CD8-positive, alpha-beta memory T cell (primary cell): ENCODE measurements at places on chromosomes 1 and 21.

DNA sequence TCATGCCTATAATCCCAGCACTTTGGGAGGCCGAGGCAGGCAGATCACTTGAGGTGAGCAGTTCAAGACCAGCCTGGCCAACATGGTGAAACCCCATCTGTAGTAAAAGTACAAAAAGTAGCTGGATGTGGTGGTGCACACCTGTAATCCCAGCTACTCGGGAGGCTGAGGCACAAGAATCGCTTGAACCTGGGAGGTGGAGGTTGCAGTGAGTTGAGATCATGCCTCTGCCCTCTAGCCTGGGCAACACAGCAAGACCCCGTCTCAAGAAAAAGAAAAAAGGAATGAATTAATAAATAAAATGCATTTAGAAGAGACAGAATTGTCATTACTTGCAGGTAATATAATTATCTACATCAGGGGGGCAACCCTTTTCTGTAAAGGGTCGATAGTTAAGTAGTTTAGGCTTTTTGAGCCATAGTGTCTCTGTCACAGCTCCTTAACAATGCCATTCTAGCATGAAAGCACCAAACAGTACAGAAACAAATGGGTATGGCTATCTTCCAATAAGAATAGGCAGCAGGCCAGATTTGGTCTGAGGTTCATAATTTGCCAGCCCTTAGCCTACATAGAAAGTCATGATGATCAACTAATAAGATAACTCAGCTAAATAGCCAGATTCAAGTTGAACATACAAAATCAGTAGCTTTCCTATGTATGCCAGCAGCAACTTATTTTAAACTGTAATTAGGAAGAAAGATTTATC, 56.8 kb downstream of the RPRD2 start:
- DNase-seq = no peak
- H3K4me1 ChIP-seq = no peaks in the 10 kb centered on the region
- no peak overlapping the region for H3K27ac ChIP-seq
- peaks cover 4% of the 10 kb centered on the region for H3K36me3 ChIP-seq
- no peaks in the 10 kb centered on the region for H3K27me3 ChIP-seq

GRCh38 chr1:231183639-231184590, 22.1 kb downstream of the TRIM67 start:
- H3K27ac ChIP-seq = no peak overlapping the region
- no peak overlapping the region for H3K4me3 ChIP-seq
- no peaks in the 10 kb centered on the region for H3K27me3 ChIP-seq
- no peak for DNase-seq
- no peaks in the 10 kb centered on the region for H3K36me3 ChIP-seq
- H3K4me1 ChIP-seq = no peaks in the 10 kb centered on the region

- H3K4me1 ChIP-seq = peaks cover 29% of the 10 kb centered on the region
- no peak for DNase-seq
- H3K27ac ChIP-seq = no peak overlapping the region
- no peaks in the 10 kb centered on the region for H3K36me3 ChIP-seq
- no peak overlapping the region for H3K4me3 ChIP-seq
Observed at GRCh38 chr1:182617734-182618351, 13.7 kb upstream of the RGS16 start.

GRCh38 chr21:46211786-46212720, 16.5 kb downstream of the LSS start:
- H3K27ac ChIP-seq = no peak overlapping the region
- DNase-seq = no peak
- H3K4me3 ChIP-seq = no peak overlapping the region
- no peaks in the 10 kb centered on the region for H3K27me3 ChIP-seq
- no peaks in the 10 kb centered on the region for H3K36me3 ChIP-seq

GRCh38 chr1:206589206-206589605, 23.1 kb downstream of the EIF2D start:
- H3K27me3 ChIP-seq = no peaks in the 10 kb centered on the region
- no peak overlapping the region for H3K4me3 ChIP-seq
- H3K27ac ChIP-seq = no peak overlapping the region
- H3K4me1 ChIP-seq = peaks cover 13% of the 10 kb centered on the region
- no peak for DNase-seq
- peaks cover 53% of the 10 kb centered on the region for H3K36me3 ChIP-seq

DNA sequence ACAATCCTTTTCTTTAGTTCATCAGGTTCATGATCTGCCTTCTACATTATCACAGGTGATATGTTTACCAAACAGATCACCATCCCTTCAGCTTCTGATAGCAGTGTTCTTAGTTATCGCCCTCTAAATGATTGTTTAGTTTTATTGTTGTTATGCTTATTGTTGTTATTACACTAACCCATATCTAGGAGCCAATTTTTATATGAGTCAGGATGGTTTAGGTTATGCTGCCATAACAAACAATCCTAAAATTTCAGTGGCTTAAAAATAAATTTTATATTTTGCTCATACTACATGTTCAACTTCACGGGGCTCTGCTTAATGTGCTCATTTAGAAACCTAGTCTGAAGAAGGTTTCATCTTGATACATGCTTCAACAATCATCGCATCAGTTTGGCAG, 4.4 kb upstream of the JUN start:
- no peak overlapping the region for H3K27ac ChIP-seq
- no peaks in the 10 kb centered on the region for H3K27me3 ChIP-seq
- peaks cover 11% of the 10 kb centered on the region for H3K4me1 ChIP-seq
- H3K36me3 ChIP-seq = no peaks in the 10 kb centered on the region
- DNase-seq = no peak
- no peak overlapping the region for H3K4me3 ChIP-seq

DNA sequence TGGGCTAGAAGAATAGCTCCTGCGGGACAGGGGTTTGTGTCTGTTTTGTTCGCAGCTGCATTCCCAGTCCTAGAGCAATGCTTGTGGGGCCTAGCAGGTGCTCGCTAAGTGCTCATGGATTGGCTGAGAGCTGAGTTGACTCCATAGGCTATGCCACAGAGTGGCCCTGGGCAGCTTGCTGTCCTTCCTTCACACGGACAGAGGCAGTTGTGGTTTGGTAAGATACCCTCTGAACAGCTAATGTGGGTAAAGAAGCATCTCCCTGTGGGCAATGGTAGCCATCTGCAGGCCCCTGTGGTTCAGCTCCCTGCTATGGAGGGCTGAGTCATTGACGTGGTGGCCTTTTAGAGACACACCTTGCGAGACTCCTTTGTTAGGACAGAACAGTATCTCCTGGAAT, 23.5 kb upstream of the LBR start:
- no peak overlapping the region for H3K27ac ChIP-seq
- DNase-seq = no peak
- H3K4me1 ChIP-seq = peaks cover 9% of the 10 kb centered on the region
- no peak overlapping the region for H3K4me3 ChIP-seq
- no peaks in the 10 kb centered on the region for H3K36me3 ChIP-seq

GRCh38 chr1:210754878-210755665, 378.9 kb downstream of the KCNH1 start:
- no peak overlapping the region for H3K27ac ChIP-seq
- no peak overlapping the region for H3K4me3 ChIP-seq
- no peaks in the 10 kb centered on the region for H3K36me3 ChIP-seq
- DNase-seq = no peak

GRCh38 chr1:210250998-210251679, 18.5 kb downstream of the SERTAD4 start:
- H3K27me3 ChIP-seq = peaks cover 15% of the 10 kb centered on the region
- no peaks in the 10 kb centered on the region for H3K36me3 ChIP-seq
- H3K27ac ChIP-seq = no peak overlapping the region
- no peaks in the 10 kb centered on the region for H3K4me1 ChIP-seq

- no peaks in the 10 kb centered on the region for H3K36me3 ChIP-seq
- peak; percentile 37 for DNase-seq
- peak overlapping the region; percentile 16 for H3K27ac ChIP-seq
- H3K4me3 ChIP-seq = peak overlapping the region; percentile 58
Observed at GRCh38 chr1:27527890-27528817, 38.2 kb upstream of the WASF2 start.

DNA sequence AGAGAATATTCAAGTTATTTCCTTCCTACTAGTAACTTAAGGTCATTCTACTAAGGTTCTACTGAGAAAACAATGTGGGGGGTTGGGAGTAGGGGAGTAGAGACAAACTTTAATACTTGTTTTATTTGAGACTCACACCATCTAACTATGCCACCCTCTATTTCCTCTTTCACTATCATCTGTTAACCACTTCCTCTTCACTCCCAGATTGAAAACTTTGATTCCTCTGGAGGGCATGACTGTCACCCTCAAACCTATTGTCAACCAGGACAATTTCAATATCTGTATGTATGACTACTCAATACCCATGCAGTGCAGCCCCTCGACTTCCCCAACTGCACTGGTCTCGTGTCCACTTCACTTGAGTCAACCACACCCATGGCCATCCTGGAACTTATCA, 165.6 kb upstream of the POGK start:
- H3K27ac ChIP-seq = no peak overlapping the region
- no peak overlapping the region for H3K4me3 ChIP-seq
- H3K36me3 ChIP-seq = no peaks in the 10 kb centered on the region
- H3K4me1 ChIP-seq = peaks cover 7% of the 10 kb centered on the region
- no peak for DNase-seq

GRCh38 chr1:198664068-198664788, 25.4 kb downstream of the PTPRC start:
- no peaks in the 10 kb centered on the region for H3K36me3 ChIP-seq
- peaks cover 89% of the 10 kb centered on the region for H3K4me1 ChIP-seq
- DNase-seq = peak; percentile 50
- peak overlapping the region; percentile 34 for H3K27ac ChIP-seq
- H3K4me3 ChIP-seq = peak overlapping the region; percentile 40

DNA sequence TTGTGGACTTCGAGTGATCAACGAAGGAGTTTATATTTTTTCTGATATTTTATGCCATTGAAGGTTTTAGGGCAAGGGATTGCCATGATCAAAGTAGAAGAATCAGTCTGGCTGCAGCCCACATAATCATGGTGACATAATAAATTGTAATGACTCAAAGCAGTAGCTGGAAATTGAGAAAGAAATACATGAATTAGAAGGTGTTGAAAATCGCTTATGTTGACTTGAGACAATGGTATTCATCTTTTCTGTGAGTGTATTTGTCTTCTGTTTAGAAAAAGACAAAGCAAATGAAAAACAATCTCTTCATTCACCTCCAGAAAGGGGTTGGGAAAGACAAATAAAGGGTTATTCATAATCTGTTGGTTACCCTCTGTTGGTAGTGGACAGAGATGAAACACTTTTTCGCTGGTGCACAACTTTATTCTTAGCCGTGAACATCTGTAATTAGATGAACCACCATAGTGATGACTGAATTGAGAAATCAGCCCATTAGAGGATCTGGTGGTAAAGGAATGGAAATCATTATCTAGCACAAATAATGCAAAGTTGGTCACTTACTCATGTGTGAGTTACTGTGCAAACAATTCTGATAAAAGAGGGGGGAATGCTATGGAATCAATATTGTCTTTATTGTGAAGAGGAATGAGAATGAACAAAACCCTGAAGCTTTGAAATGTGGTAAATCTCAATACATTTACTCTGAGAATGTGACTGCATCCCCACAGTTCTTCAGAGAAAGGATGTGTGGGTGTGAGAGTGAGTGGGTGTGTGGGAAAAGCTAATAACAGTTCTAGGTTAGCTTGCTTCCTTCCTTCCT, 121.8 kb downstream of the NTNG1 start:
- DNase-seq = no peak
- no peaks in the 10 kb centered on the region for H3K27me3 ChIP-seq
- H3K36me3 ChIP-seq = no peaks in the 10 kb centered on the region
- H3K4me3 ChIP-seq = no peak overlapping the region
- no peaks in the 10 kb centered on the region for H3K4me1 ChIP-seq

DNA sequence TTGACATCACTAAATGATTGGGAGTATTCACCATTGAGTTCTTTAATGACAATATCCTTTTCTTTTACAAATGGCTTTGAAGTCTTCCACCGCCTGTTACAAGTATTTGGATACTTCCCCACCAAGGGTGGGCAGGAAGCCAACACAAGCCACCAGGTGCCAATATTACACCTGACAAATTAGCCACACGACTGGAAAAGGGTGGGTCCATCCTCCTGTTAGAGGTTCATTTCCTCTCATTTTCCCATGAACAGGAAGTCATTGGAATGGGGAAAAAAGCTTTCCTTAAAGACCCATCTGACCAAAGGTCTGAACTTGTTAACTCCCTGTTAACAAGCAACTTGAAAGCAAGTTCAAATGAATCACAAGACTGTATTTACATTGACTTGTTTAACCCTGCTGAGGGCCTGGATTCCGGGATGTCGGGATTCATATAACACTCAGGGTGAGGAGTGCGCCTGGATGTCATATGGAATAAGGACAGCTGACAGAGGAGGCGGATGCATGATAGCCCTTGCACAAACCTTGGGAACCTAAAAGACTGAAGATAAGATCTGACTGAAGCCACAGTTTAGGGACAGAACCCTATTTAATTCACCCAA, 40.5 kb upstream of the PROX1 start:
- H3K4me3 ChIP-seq = no peak overlapping the region
- H3K4me1 ChIP-seq = no peaks in the 10 kb centered on the region
- no peaks in the 10 kb centered on the region for H3K27me3 ChIP-seq
- DNase-seq = no peak
- H3K36me3 ChIP-seq = no peaks in the 10 kb centered on the region

DNA sequence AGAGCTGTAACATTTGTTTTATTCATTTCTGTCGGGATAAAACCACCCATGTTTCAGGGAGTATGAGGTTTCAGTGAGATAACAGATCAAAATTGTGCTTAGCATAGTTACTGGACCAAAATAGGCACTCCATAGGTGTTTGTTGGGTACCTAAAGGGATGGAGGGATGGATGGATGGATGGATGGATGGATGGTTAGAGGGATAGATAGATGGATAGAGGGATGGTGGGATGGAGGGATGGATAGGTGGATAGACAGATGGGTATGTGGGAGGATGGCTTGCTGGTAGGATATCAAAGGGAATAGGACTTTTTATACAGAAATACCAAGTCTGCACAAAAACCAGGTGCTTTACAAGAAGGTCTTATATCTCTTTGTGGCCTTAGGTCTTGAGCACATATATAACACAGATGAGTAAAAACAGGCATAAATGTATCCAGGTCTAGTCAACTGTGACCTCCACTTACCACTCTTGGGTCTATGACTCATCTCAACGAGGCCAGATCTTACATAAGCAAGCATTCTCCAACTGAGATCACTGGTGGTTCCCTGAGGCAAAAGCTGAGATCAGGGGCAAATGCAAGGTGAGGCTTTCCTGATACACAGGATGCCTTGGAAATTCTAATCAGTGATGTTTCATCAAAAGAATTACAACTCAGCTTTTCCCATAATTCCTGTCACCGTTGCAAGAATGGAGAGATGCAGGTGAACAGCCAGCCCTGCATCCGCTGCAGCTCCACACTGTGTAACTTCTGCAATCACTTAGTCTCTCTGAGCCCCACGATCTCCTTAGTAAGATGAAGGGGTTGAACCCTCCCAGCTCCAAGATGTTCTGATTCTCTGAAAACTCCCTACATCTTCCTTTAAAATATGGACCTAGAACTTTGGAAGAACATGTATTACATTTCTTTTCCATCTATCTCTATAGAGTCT, 32.0 kb downstream of the PTAFR start:
- DNase-seq = no peak
- H3K36me3 ChIP-seq = no peaks in the 10 kb centered on the region
- no peaks in the 10 kb centered on the region for H3K27me3 ChIP-seq
- no peaks in the 10 kb centered on the region for H3K4me1 ChIP-seq
- H3K4me3 ChIP-seq = no peak overlapping the region

- H3K4me1 ChIP-seq = peaks cover 18% of the 10 kb centered on the region
- H3K27me3 ChIP-seq = no peaks in the 10 kb centered on the region
- DNase-seq = no peak
- H3K4me3 ChIP-seq = no peak overlapping the region
- H3K36me3 ChIP-seq = peaks cover 77% of the 10 kb centered on the region
- no peak overlapping the region for H3K27ac ChIP-seq
Observed at GRCh38 chr1:19178734-19179398, 31.2 kb downstream of the UBR4 start.
